Stimulated activated CD4-positive, alpha-beta T cell treated with anti-CD3 and anti-CD28 coated beads, Interleukin-15, amount 100 ng/mL, for 48 hours (primary cell): ENCODE measurements at places on chromosomes 1 and 21.

DNA sequence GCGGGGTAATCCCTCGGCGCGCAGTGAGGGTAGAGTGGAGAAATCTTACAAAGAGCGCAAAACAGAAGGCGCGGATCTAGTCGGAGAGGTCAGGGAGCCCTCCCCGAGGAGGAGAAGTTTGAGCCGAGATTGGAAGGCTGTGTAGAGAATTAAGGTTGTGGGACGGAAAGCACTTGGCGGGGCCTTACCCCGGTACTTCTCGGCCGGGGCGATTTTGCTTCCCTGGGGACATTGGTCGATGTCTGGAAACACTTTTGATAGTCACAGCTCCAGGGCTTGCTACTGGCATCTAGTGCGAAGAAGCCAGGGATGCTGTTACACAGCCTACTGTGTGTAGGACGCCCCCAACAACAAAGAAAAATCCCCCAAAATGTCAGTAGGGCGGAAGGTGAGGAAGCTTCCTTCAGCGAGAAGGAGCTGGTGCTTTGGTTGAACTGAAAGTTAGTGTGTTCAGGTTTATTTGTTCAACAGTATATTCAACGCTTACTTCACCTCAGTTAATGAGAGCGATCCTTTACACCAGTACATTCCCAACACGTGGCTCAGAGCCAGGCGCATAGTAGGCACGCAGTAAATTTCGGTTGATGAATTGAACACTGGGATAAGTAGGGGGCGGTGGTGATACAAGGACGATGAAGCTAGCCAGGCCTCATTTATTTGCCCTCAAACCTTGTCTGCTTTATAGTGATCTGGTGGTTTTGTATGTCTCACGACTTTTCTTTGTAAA, 807 bp downstream of the CEP85 start:
- DNase-seq, result no peak

DNA sequence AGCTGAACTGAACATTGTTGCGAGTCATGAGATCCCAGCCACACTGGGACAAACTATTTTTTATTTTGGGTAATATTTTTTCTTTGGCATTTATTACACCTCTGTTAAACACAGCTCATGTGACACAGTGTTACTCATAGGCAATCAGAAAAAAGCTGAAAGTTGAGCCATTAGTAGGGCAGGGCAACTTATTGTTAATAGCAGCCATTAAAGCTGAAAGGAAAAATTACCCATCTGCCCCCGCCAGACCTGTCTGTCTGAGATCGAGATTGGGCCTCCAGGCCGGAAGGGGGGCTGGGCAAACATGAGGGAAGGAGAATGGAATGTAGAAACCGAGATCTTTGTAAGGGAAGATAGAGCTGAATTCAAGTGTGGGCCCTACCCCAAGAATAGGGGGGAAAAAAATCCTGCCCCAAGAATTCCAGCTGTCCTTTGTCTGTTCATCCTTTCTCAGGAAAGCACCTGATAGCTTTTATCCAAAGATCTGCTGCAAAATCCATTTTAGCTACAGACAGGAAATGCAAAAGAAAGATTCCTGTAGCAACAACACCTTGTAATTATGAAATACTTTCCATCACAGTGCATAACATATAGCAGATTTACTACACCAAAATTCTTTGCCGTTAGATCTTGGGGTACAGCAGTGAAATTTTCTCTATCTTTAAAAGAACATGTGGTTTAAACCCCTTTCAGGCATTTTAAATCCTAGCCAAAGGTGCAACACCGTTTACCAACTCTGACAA, 212.8 kb downstream of the PBX1 start:
- DNase-seq, result no peak

GRCh38 chr1:47587891-47588582, 150.2 kb downstream of the FOXD2 start:
- DNase-seq, result no peak

- no peak for DNase-seq
These were observed 175.4 kb downstream of the ZBTB18 start for GRCh38 chr1:244226435-244226834.

DNA sequence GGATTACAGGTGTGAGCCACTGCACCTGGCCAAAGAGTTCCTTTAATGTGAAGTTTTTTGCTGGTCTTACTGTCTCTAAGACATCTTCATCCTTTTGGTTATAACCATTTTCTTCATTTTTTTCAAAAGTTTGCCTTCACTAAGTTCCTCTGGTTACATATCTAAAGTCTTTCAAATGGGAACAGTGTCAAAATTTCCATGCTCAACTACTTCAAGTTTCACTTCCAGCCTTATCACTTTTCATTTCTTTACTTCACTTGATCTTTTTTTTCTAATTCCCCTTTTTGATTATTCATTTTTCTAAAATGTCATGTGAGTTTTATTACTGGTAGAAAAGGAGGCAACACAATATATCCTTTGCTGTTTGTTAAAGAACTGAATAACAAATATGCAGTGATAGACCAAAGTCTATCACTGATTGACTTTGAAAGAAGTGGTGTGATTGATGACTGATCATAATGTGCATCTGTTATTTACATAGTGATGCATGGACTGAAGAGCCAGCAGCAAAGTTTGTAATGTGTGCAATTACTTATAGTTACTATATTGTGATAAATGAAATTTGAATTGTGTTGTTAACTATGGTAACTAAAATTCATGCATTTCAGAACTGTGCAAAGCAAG, 16.0 kb upstream of the ZFYVE9 start:
- DNase-seq, result no peak

DNA sequence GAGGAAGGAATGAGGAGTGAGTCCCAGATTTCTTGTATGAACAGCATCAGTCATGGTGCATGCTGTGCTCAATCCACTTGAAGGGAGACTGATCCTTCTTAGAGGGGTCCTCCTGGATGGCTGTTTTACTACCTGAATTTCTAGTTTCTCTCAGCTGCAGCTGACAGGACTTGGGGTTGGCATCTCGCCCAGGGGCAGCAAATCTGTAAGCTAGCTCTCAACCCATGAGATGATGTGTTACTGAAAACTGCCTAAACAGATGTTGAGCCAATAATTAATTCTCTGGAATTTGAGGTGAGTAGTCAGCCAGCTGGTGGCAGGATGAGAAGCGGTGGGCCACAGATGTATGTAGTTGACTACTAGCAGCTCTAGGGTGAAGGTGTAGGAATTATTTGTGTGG, 19.6 kb downstream of the BACH1 start:
- no peak for DNase-seq

GRCh38 chr1:42922687-42923366, 35.8 kb downstream of the SLC2A1 start:
- DNase-seq, result peak; percentile 52

DNA sequence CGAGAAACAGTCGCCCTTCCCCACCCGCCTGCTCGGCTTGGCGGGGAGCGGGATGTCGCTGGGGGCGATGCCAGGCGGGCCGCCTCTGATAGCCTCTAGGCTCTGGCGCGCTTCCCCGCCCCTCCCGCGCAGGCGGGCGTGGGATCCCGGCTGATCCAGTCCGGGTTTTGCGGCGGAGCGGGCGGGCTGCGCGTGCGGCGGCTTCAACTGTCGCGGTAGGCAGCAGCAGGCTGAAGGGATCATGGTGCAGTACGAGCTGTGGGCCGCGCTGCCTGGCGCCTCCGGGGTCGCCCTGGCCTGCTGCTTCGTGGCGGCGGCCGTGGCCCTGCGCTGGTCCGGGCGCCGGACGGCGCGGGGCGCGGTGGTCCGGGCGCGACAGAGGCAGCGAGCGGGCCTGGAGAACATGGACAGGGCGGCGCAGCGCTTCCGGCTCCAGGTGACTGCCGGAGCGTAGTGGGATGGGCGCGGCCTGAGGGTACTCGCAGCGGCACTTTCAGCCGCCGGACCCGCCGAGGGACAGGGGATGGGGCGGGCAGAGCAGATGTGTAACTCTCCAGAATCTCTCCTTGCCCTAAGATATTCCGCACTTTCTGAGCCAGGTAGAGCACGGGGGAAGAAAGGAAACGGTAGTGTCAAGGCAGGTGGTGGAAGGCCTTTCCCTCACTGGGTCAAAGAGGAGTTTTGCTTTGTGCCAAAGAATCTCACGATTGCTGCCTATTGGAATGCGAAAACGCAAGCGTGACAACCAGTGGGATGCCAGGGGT, at the start of gene FAAH:
Gene FAAH, plus strand, starts transcription at position 210 of the 764 bp plus-strand sequence. Its CDS starts 32 bp downstream, at position 242.
- no peak for DNase-seq

DNA sequence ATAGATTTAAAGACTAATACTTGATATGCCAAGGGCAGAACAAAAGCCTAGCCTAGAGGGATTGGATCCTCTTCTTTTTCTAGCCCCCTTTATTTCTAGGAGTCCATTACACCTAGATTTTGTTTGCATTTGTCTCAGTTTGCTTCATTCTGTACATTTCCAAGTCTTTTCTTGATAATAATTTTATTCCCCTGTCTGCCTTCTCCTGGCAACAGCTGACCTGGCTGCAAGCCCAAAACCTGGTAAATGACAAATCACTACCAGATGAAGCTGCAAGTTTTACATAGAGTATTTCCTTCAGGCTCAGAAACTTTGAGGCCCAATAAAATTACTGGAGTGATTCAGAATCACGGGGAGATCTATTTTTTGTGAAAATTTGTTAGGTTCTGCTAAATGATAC, 36.5 kb upstream of the LHX8 start:
- no peak for DNase-seq

- DNase-seq, result no peak
These were observed 39.5 kb upstream of the TMPRSS15 start for GRCh38 chr21:18443085-18443484.

DNA sequence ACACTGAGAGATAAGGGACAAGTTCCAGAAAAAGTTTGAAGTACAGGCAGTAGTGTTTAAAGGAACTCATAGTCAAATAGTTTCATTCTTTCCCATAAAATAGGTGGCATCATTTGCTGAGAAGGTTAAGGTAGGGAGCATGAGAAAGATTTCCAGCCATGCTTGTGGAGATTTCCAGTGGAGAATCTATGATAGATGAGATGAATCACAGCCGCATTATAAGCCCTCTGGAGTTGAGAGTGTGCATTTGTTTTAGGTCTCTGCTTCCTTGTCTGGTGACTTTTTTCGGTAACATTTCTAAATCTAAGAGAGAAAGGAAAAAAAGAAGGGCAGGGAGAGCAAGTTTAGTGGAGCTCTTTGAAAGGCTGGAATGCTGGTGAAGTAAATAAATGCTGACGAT, 108.7 kb downstream of the DISP1 start:
- DNase-seq, result no peak

DNA sequence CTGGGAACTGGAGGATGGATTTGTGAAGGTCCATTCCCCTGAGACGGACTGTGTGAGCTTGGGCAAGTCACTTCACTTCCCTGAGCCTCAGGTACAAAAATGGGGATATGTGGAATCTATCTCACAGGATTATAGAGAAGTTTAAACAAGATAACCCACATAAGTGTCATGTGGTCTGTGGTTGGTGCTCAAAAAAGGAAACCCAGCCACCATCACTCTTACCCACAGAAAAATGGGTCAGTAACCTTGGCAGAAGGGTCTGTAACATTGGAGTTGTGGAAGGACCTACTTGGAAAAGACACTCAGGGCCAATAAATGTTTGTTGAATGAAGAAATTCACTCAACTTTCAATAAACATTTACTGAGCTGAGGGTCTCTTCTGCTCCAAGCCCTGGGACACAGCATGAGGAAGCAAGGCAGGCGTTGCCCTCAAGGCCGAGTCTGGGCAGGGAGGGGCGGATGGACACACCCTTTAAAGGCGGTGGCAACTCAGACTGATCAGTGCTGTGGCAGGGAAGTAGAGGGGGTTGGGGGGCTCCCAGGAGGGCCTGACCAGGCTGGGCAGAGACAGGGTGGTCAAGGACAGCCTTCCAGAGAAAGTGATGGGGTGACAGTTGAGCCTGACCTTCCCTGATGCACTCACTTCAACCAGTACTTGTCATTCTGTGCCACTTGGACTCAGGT, 66.7 kb upstream of the ACOT11 start:
- DNase-seq, result no peak

DNA sequence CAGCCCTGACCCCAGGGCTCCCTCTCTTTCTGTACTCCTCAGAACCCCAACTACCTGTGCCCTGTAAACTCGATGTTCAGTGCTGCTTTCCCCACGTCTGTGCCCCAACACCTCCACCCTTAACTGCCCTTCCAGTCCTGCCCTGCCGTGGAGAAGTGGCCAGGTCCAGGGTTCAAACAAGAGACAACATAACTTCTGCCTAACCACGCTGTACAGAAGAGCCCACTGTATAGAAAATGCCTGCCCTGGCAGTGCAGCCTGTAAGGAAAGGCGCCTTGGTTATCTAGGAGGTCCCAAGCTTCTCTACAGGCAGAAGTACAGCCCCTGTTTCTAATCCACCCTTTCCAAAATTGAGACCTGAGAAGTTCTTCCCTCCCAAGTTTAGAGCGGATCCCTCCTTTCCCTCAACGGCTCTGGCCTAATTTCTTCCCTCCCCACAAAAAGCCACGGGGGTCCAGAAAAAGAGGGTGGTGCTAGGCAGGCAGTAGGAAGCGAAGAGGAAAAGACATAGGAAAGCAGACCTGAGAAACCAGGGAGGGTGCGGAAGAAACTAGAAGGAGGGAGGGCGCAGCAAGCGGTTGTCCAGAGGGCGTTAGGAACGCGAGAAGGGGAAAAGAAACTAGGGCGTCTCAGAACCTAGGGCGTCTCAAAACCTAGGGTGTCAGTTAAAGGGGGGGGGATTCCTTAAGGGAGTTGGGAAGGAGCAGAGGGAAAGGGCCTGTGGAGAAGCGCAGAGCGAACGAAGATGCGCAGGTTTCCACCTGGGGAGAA, 3.2 kb downstream of the DMRTA2 start:
- no peak for DNase-seq

DNA sequence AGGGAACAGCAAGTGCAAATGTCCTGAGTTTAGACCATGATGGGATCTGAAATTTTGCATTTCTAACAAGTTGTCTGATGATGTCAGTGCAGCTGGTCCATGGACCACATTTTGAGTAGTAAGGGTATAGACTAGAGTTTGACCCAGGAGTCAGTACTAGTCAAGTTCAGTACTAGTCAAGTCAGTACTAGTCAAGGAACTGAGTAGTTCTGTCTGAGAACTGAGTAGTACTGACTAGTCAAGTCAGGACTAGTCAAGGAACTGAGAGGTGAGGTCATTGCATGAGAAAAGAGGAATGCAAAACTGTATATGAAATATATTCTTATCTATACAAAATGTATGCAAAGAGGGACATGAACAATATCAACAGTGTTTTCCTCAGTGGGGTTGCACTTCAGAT, 34.1 kb downstream of the TSEN15 start:
- no peak for DNase-seq

- DNase-seq, result no peak
These were observed 73.3 kb downstream of the ADARB1 start for GRCh38 chr21:45147473-45148315.

DNA sequence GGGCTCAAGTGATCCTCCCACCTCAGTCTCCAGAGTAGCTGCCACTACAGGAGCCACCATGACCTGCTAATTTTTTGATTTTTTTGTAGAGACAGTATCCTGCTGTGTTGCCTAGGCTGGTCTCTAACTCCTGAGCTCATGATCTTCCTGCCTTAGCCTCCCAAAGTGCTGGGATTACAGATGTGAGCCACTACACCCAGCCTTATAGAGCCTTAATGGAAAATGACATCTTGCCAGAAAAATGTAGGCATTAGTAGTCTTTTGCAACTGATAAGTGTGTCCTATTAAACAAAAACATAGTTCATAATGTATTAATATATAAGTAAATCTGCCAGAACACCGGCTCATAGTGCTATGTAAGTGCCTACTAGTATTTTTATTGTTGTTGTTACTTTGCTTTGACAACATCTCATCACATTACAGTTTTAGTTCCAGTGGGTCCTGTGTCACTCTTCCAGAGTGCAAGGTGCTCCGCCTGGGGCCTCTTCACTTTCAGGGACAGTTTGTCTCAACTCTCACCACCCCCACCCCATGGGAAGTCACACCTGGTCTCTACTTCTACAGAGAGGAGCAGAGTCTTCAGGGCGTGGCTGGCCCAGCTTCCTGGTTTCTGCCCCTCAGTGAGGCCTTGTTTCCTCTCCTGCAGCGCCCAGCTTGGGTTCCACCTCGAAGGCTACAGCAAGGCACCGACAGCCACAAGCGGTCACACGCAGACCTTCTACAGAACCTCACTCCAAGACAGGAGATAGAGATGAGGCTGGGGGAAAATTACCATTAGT, 30.1 kb downstream of the RHOU start:
- DNase-seq, result no peak
